AG20443 (cell line): ENCODE measurements at places on chromosomes 3 and 15.

GRCh38 chr15:88834211-88834812 lies 31.1 kb downstream of the ACAN start:
- peak; percentile 70 for DNase-seq

GRCh38 chr15:68643216-68643830 lies 64.5 kb downstream of the CORO2B start:
- DNase-seq, result no peak

DNA sequence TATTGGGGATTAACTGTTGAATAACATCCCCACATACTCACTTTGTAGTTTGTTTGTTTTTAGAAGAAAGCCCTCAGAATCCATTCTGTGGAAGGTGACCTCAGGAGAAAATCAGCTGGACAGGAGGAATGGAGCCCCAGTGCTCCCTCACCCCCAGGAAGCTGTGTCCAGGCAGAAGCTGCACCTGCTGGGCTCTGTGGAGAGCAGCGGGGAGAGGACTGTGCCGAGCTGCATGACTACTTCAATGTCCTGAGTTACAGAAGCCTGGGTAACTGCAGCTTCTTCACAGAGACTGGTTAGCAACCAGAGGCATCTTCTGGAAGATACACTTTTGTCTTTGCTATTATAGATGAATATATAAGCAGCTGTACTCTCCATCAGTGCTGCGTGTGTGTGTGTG lies 14.0 kb downstream of the TIGIT start:
- DNase-seq, result no peak

- DNase-seq, result no peak
These were observed 82.1 kb upstream of the PRTG start for GRCh38 chr15:55824857-55825613.

DNA sequence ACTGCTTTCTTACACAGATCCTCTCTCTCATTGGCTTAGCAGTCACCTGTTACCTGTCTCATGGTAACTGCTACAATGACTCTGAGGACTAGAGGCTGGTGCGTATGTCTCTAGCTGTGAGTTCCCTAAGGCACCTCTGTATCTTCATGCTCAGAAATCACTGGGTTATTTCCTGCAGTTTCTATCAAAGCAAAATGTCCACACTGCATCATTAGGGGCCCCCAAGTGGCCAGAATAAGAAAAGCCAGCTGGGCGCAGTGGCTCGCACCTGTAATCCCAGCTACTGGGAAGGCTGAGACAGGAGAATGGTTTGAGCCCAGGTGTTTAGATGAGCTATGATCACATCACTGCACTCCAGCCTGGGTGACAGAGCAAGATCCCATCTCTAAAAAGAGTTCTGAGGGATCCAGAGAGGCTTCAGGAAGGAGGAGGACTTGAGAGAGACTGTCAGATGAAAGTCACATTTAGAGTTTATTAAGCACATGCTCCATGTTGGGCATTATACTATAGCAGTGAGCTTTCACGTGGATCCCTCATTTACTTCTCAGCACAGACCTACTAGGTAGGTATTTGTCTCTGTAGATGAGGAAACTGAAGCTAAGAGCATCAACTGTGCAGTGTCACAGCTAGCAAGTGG lies 2.3 kb upstream of the VPS18 start:
- DNase-seq, result peak; percentile 51

GRCh38 chr3:154120961-154121700 lies at the start of gene ARHGEF26:
TSS of gene ARHGEF26 (plus strand) at chr3:154121390. CDS start at chr3:154121993, 603 bp downstream.
- peak; percentile 94 for DNase-seq

GRCh38 chr15:70438776-70439175 lies 324.6 kb downstream of the UACA start:
- DNase-seq, result no peak

- no peak for DNase-seq
These were observed 14.9 kb downstream of the DPH3 start for GRCh38 chr3:16249886-16250285.

GRCh38 chr3:106819440-106819839 lies 557.8 kb upstream of the CCDC54 start:
- no peak for DNase-seq

GRCh38 chr3:108136561-108137459 lies 46.0 kb upstream of the CD47 start:
- DNase-seq, result no peak

GRCh38 chr3:188624828-188625227 lies 470.9 kb downstream of the LPP start:
- no peak for DNase-seq

- no peak for DNase-seq
These were observed 20.9 kb upstream of the LDHAL6B start for GRCh38 chr15:59185725-59186124.

DNA sequence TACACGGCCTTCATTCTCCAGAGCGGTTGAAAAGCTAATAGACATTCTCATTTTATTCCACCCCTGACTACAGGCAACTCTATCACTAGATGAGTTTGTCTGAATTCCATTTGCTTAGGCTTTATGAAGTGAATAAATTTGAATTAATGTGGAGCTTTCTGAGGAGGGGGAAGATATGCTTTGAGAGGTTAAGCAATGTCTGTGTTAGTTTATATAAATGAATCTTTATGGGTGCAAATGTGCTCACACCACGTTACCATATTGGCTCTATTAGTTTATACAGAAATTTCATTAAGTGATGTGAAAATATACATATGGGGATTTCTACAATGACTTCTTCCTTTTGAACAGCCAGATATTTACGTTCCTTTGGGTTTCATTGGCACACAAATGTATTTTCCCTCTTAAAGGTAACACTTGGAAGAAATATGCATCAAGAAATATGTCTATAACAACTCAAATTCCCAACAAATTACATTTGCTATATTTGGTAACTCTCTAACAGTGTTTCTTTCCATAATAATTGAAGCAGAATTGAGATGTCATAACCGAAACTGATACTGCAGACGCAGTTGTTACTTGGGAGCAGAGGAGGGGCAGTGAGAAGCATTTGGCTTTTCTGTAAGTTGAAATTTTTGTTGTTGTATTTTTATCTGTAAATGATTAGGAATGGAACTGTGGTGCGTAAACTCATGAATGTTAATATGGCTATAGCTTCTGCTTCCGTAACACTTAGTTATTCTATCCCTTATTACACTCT lies 359.4 kb downstream of the CACNA2D3 start:
- no peak for DNase-seq

DNA sequence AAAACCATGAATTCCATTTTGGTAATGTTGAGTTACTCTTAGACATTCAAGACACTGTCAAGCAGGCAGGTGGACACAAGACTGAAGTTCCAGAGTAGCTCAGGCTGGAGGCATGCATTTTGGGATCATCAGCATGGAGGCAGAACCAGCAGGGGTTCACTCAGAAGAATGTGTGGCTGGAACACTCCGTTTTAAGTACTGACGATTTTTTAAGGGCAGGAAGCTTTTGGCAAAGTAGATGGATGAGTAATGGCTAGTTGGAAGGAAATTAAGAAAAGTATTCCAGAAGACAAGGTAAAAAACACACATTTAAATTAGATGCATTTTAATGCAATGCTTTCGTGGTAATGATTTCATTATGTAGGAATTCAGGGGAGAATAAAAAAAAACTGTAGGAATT lies 420.4 kb downstream of the ROBO2 start:
- DNase-seq, result no peak

- DNase-seq, result no peak
These were observed 14.2 kb downstream of the LPP start for GRCh38 chr3:188168186-188168585.

DNA sequence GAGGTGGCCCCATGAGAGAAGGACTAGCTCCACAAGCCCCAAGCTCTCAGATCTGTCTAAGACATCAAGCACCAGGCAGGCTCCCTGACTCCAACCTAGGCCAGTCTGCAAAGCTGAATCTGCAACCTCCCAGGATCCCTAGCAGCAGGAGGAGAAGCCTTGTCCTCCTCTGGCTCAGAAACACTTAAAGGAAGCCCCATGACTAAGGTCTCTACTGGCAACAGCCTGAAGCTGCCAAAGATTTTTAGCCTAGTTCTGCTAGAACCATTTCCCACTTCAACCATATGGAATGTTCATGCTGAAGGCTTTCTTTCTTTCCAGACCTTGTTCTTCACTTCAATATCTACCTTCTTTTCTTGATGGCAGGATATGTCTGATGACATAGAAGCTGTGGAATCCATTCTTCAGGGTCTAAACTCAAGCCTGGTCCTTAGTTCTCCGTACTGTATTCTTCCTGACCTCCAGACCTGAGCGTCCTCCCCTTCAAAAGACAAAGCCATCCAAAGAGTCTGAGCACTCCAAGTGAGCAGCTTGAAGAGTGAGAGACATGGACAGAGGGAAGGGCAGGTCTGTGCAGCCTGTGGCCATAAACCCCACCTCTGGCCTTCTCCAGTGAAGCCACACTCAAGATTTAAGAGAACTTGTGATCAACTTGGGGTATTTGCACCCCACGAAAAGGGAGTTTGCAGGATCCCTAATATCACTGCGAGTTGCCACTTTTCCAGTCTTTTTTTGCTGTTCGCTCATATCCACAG lies 23.1 kb downstream of the SST start:
- DNase-seq, result peak; percentile 33

DNA sequence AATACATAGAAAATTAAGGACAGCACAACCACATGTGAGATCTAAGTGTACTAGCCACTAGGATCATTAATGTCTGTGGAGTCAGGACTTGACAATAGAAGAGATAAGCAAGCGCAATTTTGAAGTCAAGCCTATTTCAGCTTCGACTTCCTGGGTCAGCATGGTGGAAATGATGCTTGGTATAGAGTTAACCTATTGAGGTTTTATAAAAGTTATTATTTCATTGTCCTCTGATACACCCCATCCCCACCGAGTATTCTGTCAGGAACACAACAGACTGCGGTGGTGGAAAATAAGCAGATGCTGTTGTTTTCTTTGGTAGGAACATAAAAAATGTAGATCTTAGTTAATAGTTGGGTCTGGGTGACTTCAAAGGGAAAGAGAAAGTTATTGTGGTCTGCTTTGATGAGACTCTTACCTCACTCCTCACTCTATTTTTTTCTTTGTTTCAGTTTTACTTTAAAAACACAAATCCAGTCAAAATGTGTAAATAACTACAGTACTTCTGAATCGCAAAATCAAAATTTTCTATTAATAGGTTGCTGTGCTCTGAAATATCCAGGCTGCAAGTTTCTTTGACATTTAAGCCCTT lies 82.1 kb downstream of the IL5RA start:
- DNase-seq, result no peak

- DNase-seq, result no peak
These were observed 38.0 kb downstream of the CADPS start for GRCh38 chr3:62837145-62837787.

GRCh38 chr3:122918576-122919290 lies 108.8 kb downstream of the SEMA5B start:
- peak; percentile 47 for DNase-seq

GRCh38 chr3:16319307-16319706 lies 54.3 kb downstream of the OXNAD1 start:
- DNase-seq, result no peak

DNA sequence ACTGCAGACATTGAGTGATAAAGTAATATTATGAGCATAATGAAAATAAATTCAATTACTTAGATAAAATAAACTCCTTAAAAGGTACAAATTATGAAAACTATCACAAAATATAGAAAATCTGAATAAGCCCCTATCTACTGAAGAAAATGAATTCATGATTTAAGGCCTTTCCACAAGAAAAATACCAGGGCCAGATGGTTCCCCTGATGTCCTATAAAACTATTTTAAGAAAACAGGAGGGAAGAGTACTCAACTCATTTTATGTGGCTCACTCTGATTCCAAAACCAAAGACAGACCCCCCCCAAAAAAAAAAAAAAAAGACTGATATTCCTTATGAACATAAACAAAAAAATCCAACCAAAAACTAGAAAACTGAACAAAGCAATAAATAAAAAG lies 59.9 kb downstream of the ADAM10 start:
- DNase-seq, result no peak

- DNase-seq, result no peak
These were observed 161.1 kb upstream of the STT3B start for GRCh38 chr3:31371484-31372177.

DNA sequence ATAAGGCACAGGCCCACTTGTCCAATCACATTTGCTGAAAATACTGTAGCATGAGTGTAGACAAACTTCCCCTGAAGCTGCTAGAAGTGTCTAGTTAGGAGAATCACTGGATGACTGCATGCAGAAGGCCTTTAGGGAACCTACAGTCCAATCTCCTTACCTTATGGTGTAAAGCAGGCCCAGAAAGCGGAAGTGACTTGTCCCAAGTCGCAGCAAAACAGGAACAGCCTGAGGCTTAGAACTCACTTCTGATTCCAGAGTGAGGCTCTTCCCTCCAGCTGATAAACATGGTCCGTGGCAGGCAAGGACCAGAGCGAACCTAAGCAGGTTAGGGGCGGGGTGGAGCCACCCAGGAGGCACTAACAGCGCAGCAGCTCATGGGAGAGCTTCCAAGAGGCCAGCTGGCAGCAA lies 2.5 kb downstream of the GRAMD2A start:
- no peak for DNase-seq
